ENCODE measurements at places on chromosomes 3 and 15. TPM values are rescaled to one million over a fixed set of nuclear protein-coding genes. Genes with fewer than 3 reads are reported as not detected.

The A4GNT gene
- not detected for total RNA-seq

The SLCO2A1 gene
- 11.1 TPM for total RNA-seq

The PTPRG gene
- 179 TPM for total RNA-seq

The SLC24A5 gene
- not detected for total RNA-seq

GRCh38 chr3:52132041-52132440, 22.2 kb downstream of the POC1A start:
- H3K27ac ChIP-seq = no peak overlapping the region
- H3K36me3 ChIP-seq = no peaks in the 10 kb centered on the region

DNA sequence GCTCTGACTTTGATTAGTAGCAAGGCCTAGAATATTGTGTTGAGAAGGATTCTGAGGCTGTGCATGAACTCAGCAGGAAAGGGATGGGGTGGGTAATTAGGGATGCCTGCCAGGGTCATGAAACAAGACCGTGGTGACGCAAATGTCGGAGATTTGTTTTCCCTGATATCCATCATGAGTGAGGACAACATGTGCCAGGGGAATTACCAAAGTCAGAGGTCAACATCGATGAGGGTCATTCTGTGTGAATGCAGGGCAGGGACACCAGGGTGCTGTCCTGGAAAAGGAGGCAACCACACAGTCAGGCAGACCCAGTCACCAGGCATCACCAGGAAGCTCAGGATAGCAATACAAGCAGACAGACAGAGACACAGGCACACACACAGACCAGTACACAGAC, 52.2 kb downstream of the SLCO2A1 start:
- DNase-seq = no peak
- no peaks in the 10 kb centered on the region for H3K27me3 ChIP-seq

DNA sequence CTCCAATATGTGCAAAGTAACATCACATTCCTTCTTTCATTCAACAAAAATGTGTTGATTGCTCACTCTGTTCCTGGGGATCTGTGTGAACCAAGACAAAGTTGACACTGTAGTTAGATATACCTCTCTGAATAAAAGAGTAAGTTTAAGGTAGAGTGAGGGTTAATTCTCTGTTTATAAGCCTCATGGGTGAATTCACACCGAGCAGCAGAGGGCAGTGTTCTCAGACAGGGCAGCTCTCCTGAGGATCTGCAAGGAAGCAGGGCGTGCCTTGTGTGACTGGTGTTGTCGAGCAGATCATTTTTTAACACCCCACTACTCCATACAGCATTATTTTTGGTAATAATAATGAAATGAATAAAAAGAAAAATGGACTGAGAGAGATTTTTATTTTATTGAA, 34.4 kb downstream of the PAQR9 start:
- H3K4me1 ChIP-seq = no peaks in the 10 kb centered on the region
- H3K36me3 ChIP-seq = no peaks in the 10 kb centered on the region

DNA sequence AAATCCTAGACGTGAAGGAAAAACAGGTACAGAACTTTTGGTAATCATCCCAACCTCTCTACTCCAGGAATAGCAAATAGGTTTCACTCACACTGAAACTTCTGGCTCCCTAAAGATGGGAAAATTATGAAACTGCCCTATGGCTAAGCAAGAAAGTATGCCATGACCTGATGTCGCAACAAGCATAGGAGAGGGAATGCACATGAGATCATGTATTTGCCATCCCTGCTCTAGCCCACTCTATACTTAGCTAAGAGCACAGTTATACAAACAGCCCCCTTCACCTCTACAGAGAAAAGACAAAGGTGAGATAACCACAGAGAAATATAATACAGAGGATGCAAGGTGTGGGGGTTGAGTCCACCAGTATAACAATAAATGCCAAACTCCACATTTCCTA, 102.7 kb downstream of the TBC1D5 start:
- DNase-seq = no peak
- H3K36me3 ChIP-seq = no peaks in the 10 kb centered on the region
- H3K4me3 ChIP-seq = no peak overlapping the region
- no peaks in the 10 kb centered on the region for H3K27me3 ChIP-seq

- no peaks in the 10 kb centered on the region for H3K36me3 ChIP-seq
- peaks cover 4% of the 10 kb centered on the region for H3K4me1 ChIP-seq
- H3K27ac ChIP-seq = no peak overlapping the region
- peak overlapping the region; percentile 51 for H3K4me3 ChIP-seq
- peaks cover 3% of the 10 kb centered on the region for H3K27me3 ChIP-seq
- DNase-seq = no peak
Measured at GRCh38 chr3:158106766-158107471, 699 bp upstream of the SHOX2 start.

- H3K4me1 ChIP-seq = no peaks in the 10 kb centered on the region
- no peaks in the 10 kb centered on the region for H3K27me3 ChIP-seq
- H3K36me3 ChIP-seq = no peaks in the 10 kb centered on the region
- DNase-seq = no peak
- H3K4me3 ChIP-seq = no peak overlapping the region
Measured at GRCh38 chr3:155031186-155031585, 48.9 kb upstream of the MME start.

- H3K36me3 ChIP-seq = no peaks in the 10 kb centered on the region
- H3K27ac ChIP-seq = peak overlapping the region; percentile 57
- H3K4me3 ChIP-seq = no peak overlapping the region
- H3K27me3 ChIP-seq = no peaks in the 10 kb centered on the region
- no peak for DNase-seq
- no peaks in the 10 kb centered on the region for H3K4me1 ChIP-seq
Measured at GRCh38 chr15:40028193-40028592, 10.8 kb downstream of the SRP14 start.

DNA sequence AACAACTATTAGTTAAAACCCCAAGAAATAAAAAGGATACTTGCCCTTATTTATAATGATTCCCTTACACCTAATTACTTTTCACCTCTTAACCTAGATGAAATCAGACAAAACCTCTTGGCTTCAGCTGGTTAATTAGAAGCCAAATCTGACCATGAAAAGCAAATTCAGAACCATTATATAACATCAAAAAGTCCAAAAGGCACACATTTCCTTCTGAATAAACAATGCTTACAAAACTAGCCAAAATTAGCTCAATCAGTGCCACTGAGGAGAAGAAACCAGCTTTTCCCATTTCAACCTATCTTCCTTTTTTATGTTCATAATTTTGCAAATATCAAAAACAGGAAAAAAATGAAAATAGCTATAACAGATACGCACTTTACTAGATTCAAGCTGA, 3.2 kb downstream of the EHHADH start:
- H3K36me3 ChIP-seq = no peaks in the 10 kb centered on the region
- H3K27me3 ChIP-seq = no peaks in the 10 kb centered on the region
- DNase-seq = no peak
- no peak overlapping the region for H3K4me3 ChIP-seq
- no peaks in the 10 kb centered on the region for H3K4me1 ChIP-seq

- H3K36me3 ChIP-seq = no peaks in the 10 kb centered on the region
- no peaks in the 10 kb centered on the region for H3K4me1 ChIP-seq
- H3K27me3 ChIP-seq = no peaks in the 10 kb centered on the region
- no peak overlapping the region for H3K4me3 ChIP-seq
Measured at GRCh38 chr15:99580076-99580475, 14.3 kb downstream of the MEF2A start.

GRCh38 chr3:14431452-14431916, 29.1 kb downstream of the SLC6A6 start:
- H3K27me3 ChIP-seq = no peaks in the 10 kb centered on the region
- no peaks in the 10 kb centered on the region for H3K36me3 ChIP-seq
- H3K27ac ChIP-seq = peak overlapping the region; percentile 66

GRCh38 chr15:43347114-43347513, 16.7 kb upstream of the LCMT2 start:
- no peaks in the 10 kb centered on the region for H3K27me3 ChIP-seq
- no peak overlapping the region for H3K4me3 ChIP-seq
- no peak overlapping the region for H3K27ac ChIP-seq
- no peaks in the 10 kb centered on the region for H3K36me3 ChIP-seq
- H3K4me1 ChIP-seq = no peaks in the 10 kb centered on the region

DNA sequence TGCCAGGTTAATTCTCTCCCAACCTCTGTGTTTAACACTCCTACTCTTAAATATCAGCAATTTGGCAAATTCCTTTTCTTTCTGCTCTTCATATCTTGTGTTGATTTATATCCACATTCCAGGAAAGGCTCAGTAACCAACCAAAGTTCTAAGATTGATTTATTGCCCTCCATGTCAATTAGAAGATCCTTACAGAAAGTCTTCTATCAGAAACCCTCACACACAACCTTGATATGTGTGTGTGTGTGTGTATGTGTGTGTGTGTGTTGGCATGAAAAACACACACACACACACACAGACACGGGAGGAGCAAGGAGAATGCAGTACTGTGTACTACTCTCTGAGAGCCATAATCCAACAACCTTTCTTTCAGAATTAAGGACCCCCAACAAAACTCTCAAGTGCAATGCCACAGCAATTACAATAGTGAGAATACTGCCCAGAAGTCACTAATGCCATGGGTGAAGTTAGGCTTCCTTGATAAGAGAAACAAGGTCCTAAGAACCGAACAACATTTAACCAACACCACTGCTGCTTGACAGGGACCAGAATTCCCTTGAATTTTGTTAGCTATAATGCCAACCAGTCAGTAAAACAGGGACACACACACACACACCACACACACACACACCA, 1.1 kb downstream of the LSAMP start:
- H3K4me1 ChIP-seq = no peaks in the 10 kb centered on the region
- no peaks in the 10 kb centered on the region for H3K36me3 ChIP-seq
- no peaks in the 10 kb centered on the region for H3K27me3 ChIP-seq
- DNase-seq = no peak
- peak overlapping the region; percentile 27 for H3K4me3 ChIP-seq
- no peak overlapping the region for H3K27ac ChIP-seq

GRCh38 chr3:177770383-177771230, 573.3 kb upstream of the TBL1XR1 start:
- DNase-seq = no peak
- peak overlapping the region; percentile 35 for H3K27ac ChIP-seq
- no peaks in the 10 kb centered on the region for H3K36me3 ChIP-seq
- no peaks in the 10 kb centered on the region for H3K4me1 ChIP-seq
